Activated naive CD4-positive, alpha-beta T cell (primary cell): ENCODE measurements at places on chromosomes 16 and 17.
A peak's percentile ranks its signal among the peaks of the same experiment; 100 is the strongest.

DNA sequence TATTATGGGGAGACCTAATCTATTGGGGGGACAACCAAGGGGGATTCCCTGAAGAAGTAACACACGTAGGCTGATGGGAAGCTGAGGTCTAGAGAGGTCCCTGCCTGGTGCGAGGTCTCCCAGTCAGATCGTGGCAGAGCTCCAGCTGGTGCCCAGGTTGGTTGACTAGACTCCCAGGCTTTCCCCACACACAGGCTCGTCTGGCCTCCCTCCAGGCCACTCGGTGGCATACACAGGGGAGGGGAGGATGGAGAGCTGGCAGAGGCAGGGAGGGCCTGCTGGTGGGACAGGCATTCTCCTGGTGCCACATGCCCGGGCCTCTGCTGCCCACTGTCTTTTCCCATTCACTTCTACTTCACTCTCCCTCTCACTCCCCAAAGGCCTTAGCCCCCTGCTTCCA, 8.5 kb upstream of the SOCS3 start:
- DNase-seq: no peak

DNA sequence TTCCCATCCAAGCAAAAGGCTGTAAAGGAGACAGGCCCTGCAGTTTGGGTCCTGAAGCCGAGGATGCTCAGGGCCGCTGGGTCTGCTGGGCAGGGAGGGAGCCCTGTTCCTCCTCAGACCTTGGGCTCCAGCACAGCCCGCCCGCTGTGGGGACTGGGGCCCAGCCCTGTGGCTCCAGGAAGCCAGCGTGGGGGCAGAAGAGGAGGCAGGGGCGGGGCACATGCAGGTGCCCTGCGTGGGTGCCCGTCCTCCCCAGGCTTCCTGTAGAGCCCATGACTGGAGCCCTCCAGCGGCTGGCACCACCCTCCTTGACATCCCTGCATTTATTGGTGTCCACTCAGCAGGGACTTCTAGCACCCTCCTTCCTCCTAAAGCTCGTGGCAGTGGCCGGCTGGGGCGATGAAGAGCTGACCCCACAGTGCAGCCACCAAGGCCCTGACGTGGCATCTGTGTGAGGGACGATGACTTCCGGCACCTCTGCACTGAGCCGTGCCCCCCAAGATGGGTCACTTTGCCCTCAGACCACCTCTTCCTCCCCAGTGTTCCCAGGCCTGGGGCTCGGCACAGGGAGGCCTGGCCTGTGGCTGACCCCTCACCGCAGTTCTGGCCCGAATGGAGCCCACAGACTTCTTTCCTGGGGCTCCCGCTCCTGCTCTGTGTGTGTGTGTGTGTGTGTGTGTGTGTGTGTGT, 9.9 kb downstream of the PRSS27 start:
- no peak for DNase-seq

GRCh38 chr17:55601874-55602364, 90.7 kb upstream of the SMIM36 start:
- no peak for DNase-seq

DNA sequence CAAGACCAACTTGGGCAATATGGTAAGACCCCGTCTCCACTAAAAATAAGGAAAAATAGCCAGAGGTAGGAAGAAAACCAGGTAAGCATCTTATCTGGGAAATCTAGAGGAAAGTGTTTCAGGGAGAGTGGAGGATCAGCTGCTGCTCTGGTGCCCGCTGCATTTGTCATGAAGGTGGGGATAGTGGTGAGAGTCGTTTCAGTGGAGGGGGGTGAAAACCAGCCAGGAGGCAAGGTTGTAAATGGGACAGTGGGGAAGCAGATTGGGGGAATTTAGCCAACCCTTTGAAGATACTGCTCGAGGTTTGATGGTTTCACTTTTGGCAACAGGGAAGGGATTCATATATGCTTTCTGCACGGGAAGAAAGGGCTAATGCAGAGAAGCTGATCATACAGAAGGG, 8.8 kb downstream of the DCTPP1 start:
- no peak for DNase-seq

- DNase-seq: no peak
These were observed 33.5 kb downstream of the KANSL1 start for GRCh38 chr17:46159686-46160085.

- DNase-seq: peak; percentile 75
These were observed at the start of gene WSB1 for GRCh38 chr17:27293898-27294688. Gene WSB1 (plus strand): TSS chr17:27294114. CDS start chr17:27294396, 282 bp downstream.

- DNase-seq: no peak
These were observed 50.6 kb downstream of the KLHDC4 start for GRCh38 chr16:87715231-87715630.

DNA sequence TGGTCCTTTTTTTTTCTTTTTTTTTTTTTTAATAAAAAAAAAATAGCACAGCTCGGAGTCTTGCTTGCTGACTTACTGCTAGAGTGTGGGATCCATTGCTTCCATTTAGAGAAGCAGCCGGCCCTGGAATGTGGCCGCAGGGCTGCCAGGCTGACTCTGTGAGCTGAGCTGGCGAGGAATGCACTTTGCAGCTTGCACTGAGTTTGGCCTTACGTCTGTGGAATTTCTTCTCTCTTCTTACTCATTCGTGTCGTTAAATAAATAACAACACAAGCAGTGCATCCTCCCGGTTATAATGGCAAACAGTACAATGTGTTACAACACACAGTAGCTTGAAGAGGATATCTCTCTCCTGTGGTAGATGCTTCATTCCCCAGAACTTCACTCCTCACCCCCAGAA, 69.2 kb downstream of the PRKCB start:
- no peak for DNase-seq

DNA sequence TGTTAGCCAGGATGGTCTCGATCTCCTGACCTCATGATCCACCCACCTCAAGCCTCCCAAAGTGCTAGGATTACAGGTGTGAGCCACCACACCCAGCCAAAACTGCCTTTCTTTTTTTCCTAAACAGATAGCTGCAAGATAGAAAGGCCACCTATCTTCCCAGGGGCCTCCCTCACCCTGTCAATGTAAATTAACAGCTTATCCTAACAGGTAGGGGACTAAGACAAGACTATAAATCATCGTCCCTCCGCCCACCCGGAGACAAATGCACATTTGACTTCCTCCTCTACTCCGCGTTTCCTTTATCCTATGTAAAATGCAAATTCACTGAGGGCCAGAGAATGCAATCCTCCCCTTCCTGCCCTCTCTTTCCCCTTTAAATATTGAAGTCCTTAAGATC, 71.4 kb downstream of the MARF1 start:
- DNase-seq: no peak

GRCh38 chr16:74617206-74617788, 10.4 kb upstream of the GLG1 start:
- no peak for DNase-seq

- DNase-seq: no peak
These were observed 264.2 kb downstream of the MRTFB start for GRCh38 chr16:14335297-14335696.

DNA sequence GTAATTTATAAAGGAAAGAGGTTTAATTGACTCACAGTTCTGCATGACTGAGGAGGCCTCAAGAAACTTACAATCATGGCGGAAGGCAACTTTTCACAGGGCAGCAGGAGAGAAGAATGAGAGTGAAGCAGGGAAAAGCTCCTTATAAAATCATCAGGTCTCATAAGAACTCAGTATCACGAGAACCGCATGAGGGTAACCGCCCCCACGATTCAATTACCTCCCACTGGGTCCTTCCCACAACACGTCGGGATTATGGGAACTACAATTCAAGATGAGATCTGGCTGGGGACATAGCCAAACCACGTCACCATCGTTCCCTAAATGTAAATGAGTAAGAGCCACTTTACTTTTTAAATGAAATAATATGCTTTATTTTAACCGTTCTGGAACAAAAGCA, 89.9 kb upstream of the NACA2 start:
- no peak for DNase-seq

GRCh38 chr16:13839577-13839976, 80.4 kb upstream of the ERCC4 start:
- DNase-seq: no peak

GRCh38 chr17:73166731-73167581, 2.1 kb downstream of the SSTR2 start:
- DNase-seq: no peak

- no peak for DNase-seq
These were observed 107.4 kb upstream of the CDH11 start for GRCh38 chr16:65229191-65229662.

DNA sequence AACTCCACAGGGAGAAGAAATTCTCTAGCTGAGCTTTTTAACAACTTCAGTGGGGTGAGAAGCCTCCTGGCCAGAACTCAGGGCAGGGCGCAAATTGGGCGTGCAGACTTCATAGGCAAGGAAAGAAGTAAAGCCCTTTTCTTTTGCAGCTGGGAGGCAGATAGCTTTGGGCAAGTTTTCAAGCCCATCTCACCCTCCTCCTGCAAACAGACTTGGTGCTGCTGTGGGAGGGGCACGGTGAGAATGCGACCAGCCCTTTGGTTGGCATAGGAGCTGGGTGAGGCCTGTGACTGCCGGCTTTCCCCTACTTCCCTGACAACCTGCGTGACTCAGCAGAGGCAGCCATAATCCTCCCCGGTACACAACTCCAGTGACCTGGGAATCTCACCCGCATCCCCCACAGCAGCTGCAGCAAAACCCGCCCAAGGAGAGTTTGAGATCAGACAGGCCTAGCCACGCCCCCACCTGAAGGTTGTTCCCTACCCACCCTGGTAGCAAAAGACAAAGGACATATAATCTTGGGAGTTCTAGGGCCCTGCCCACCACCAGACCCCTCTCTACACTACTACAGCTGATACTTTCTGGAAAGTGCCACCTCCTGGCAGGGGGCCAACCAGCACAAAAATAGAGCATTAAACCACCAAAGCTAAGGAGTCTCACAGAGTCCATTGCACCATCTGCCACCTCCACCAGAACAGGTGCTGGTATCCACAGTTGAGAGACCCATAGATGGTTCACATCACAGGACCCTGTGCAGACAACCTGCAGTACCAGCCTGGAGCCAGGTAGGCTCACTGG, 195.5 kb upstream of the CCL2 start:
- no peak for DNase-seq

- DNase-seq: no peak
These were observed 23.6 kb downstream of the ADAD2 start for GRCh38 chr16:84214451-84215066.

GRCh38 chr16:28187595-28188004, 24.2 kb downstream of the XPO6 start:
- DNase-seq: no peak

DNA sequence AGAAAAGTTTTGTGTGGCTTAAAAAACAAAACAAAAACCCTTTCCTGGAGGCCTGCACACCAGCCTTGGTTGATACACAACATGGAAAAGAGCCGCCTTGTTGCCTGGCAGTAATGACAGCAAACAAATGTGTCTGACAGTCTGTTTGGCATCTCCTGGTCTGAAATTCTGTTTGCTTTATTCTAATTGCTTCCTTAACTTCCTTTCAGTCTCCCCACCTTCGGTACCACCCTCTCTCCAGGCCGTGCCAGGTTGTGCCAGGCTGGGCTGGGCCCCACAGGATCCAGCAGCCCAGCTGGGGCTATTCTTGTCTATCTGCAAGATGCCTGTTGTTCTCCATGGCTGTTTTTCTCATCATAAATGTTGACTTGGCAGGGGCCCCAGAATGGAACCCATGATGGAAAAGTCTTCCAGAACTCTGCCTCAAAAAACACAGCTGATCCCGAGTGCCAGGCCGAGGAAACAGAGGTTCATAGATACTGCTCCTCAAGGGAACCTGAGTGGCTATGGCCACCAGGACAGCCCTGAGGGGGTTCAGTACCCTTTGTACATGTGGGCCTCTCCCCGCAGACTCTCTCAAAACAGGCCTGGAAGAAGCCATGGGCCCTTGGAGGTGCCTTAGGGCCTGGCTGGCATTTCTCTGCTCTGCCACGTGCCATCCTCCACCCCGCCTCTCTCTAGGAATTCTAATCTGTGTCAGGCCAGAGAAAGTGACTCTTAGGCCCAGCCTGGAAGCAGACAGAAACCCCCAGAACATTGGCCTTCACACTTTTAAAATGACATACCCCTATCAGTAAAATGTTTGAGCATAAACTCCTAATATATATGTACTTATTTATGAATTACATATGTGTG, 50.5 kb downstream of the YPEL2 start:
- no peak for DNase-seq

DNA sequence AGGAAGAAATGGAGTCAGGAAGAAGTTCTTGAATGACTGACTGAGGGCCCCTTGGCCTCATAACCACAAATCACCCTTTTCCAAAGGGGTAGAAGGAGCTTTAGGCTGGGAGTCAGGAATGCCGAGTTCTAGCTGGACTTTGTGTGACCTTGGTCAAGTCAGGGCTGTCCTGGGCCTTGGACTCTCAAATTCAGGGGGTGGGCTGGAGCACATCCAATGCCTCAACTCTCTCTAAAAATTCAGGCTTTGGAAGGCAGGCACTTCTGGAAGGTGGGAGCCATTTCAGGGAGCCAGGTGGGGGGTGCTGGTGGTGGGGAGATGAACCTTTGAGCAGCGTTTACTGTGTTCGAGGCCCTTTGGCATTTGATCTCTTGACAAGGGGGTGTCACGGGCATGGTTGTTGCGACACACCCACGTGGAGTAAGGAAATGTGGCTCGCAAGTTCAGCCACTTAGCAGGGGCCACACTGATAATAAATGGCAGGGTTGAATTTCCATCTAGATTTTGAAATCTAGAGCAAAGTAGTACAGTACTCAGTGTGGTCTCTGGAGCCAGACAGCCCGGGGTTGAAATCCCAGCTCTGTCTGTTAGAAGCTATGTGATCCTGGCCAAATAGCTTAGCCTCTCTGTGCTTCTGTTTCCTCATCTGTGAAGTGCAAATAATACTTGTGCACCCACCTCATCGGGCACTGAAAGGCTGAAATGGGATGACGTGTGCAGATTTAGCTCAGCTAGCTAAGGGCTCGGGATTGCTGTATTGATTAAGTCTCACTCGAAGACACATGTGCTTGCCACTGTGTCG, 47.1 kb upstream of the CIBAR2 start:
- no peak for DNase-seq

DNA sequence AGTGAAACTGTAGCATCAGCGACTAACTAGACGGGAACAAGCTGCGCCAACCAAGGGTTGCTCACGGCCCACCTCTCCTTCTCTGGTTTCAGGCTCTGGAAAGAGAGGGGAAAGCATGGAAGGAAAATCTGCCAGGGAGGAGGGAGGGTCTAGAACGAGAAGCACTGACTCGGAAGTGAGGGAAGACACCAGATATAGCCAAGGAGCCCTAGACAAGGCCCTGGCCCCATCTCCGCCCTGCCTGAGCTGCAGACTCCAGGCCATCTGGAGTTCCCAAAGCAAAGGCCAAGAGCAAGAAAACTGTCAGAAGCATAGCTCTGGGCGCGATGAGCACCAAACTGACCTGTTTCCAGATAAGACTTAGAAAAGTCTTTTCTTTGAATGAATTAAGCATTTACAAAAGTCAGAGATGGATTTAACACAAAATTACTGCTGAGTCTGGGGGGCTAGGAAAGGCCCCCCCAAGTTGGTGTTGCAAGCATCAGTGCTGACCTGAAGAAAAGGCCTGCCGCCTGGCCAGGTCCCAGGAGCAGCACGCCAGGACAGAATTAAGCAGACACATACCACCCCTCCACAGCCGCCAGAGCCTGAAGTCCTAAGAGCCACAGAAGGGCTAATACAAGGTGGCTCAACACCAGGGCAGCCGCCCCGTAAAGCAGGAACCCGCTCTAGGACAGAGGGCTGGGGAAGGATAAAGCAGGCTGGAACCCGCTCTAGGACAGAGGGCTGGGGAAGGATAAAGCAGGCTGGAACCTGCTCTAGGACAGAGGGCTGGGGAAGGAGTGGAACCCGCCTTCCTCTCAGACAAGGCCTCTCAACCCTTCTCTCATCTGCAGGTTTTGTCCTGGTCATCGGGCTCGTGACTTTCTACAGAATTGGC, 20.7 kb downstream of the TMEM204 start:
- no peak for DNase-seq
